ENCODE measurements at places on chromosomes 1 and 21.

DNA sequence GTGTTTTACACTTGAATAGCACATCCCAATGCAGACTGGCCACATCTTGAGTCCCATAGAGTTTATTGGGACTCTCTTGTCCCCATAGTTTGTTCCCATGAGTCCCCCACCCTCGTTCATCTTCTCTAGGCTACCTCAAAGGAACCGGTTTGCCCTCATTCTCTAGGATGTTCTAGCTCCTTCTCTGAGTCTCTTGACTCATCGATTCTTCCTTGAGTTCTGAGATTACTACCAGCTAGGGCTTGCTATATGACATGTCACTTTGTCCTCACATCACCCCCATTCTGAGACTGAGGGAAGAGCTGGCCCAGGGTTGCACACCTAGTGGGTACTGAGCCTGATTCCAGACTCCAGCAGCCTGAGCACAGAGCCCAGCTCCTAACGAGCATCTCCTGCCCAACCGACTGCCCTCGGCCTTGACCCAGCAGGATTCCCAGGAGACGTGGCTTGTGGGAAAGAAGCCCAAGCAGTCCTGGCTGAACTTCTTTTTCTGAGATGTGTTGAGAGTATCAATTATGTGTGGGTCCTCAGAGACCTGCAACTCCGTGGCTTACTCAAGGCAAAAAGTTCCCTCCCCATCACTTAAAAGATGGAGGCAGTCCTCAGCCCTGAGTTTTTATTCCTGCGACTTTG lies 42.0 kb downstream of the TMEM51 start:
- no peak for DNase-seq

- DNase-seq = no peak
Observed at GRCh38 chr1:246012341-246012740, 494.7 kb downstream of the SMYD3 start.

- DNase-seq = peak; percentile 7
Observed at GRCh38 chr1:97489834-97490233, 431.0 kb downstream of the DPYD start.

DNA sequence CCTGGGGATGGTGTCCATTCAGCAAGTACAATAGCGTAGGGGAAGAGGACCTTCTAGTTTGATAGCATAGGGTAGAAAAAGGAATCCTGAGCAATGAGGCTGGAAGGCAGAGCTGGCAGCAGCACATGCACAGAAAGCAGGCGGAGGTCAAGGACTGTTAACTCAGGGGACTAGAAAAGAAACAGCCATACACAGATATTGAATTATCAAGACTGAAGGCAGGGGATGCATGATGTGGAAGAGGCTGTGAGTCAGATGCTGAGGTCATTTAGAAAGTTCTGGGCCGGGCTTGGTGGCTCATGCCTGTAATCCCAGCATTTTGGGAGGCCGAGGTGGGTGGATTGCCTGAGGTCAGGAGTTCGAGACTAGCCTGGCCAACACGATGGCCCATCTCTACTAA lies 65.6 kb downstream of the OPTC start:
- DNase-seq = no peak

- DNase-seq = no peak
Observed at GRCh38 chr1:93699049-93699384, 17.4 kb upstream of the BCAR3 start.

- DNase-seq = peak; percentile 80
Observed at GRCh38 chr1:151196292-151196800, 2.0 kb upstream of the PIP5K1A start.

GRCh38 chr1:28668956-28669723 lies 556 bp downstream of the GMEB1 start:
- DNase-seq = no peak

Measured in SW 1271 (cell line).